ENCODE measurements at places on chromosomes 4 and X.

GRCh38 chr4:51932261-51932660 lies 87.9 kb downstream of the LRRC66 start:
- no peak for DNase-seq

- no peak for DNase-seq
Measured at GRCh38 chr4:138835832-138836533, 179.6 kb upstream of the NOCT start.

DNA sequence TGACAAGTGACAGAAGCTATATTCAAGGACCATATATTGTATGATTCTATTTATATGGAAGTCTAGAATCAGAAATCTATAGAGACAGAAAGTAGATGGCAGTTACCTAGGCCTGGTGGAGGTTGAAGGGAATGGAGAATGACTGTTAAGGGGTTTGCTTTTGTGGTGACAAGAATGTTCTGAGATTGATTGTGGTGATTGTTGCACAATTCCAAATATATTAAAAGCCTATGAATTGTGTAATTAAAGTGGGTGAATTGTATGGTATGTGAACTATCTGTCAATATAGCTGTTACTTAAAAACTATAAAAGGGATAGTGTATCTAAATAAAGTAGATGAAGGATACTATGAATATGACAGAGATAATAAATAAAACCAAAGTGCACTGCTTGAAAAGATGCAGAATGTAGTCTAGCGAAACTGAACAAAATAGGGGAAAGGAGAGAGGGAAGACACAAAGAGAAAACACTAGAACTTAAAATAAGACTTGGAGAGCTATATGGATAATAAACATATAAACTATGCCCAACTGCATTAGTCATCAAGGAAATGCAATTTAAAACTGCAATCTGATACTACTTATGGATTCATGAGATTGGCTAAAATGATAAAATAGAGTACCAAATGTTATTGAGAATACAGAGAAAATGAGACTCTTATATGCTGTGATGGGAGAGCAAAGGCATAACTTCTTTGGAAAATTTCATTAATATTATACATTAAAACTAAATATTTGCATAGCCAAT lies 82.1 kb upstream of the BANK1 start:
- no peak for DNase-seq

- DNase-seq = no peak
Measured at GRCh38 chrX:77527233-77528001, 80.2 kb downstream of the FGF16 start.

DNA sequence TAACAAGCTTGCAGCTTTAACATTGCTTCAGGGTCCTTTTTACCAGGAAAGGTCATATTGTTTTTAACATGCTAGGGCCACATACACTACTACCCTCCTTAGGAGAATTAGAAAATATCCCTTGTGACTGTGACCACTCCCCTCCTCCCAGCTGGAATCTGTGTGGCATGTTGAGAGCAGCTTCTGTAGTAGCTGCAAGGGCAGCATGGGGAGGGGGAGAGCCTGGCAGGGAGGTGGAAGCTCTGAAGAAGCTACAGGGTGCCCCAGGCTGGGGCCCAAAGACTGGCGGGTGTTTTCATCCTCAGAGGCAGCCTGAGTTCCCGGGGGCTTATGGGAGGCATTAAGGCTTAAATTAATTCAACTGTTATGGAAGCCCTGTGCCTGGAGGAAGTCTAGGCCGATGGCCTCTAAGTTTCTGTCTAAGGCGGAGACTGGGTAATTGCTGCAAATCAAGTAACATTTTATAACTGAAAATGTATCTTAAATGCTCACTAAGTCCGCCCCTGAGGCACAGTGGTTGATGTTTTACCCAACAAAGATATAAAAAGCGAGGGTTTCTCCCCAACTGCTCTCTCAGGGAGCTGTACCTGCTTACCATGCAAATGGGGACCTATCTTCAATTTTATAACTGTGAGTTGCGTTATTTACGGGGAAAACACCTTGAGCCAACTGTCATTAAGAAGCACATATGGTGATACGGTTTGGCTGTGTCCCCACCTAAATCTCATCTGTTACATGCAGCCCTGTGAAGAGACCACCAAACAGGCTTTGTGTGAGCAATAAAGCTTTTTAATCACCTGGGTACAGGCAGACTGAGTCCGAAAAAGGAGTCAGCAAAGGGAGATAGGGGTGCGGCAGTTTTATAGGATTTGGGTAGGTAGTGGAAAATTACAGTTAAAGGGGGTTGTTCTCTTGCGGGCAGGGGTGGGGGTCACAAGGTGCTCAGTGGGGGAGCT lies 37.4 kb upstream of the STS start:
- DNase-seq = no peak

DNA sequence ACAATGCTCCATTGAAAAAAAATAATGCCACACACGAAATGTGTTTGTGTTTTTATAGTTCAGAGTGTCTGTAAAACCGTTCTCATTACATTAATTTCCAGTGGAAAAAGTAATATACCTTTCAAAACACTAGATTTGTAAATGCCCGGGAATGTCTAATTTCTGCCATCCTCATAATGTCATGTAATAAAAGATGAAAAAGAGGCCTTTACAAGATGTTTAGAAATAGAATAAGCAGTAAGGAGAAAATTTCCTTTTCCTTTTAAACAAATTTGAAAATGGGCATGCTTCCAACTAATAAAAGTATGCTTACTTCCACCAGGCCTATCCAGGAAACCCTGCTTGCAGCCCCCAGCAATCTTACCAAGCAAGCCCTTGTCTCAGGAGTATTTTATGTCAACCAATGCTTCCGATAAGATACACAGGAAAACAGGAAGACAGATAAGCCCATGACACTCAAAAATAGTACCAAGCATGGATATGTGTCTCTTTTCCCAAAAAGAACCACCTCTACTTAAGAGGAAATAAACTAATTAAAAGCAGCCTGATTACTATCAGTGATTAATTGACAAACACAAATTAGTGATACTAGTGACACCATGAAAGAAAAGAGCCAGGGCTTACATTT lies 894.7 kb upstream of the INTU start:
- no peak for DNase-seq

DNA sequence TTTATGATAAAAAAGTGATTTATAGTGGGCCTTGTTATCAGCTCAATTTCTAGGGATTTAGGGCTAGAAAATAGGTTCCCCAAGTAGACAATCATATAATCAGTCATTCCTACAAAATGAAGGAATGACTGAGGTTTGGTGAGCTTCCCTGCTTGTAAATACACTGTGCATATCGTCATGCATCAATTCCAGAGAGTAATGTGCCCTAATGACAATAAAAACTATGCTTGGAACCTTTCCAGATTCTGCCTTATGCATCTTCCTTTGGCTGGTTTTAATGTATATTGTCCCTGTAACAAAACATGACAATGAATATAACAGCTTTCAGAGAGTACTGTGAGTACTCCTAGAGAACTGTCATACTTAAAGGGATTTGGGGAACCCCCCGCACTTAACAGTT lies 1310.9 kb downstream of the PCDH7 start:
- no peak for DNase-seq

DNA sequence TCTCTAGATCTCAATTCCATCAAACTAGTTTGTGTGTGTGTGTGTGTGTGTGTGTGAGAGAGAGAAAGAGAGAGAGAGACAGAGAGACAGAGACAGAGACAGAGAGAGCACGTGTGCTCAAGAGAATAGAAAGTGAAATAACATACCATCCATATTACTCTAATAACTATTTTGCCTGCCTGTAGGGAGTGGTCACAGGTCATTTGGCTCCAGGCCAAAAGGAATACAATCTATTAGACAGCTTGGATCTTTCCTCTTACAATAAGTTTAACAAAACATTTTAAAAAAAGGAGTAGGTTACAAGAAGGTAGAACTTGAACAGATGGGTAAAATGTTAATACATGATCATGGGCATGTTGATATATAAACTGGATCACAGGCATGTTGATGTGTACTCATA lies 76.2 kb downstream of the COL4A6 start:
- no peak for DNase-seq

DNA sequence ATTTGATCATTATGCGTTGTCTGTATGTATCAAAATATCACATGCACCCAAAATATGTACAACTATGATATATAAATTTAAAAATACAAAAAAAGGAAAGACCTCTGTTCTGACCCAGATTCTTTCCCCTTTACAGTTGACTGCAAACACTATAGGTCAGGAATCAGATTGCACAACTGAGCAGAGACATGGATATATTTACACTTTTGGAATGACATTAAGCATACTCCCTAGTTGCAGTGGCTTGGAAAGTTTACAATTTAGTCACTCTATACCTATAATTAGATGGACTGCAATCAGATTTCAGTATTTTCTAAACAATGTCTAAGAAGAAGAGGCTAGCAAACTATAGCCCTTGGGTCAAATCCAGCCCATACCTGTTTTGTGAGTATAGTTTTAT lies 98.5 kb upstream of the INPP4B start:
- no peak for DNase-seq

GRCh38 chr4:5446595-5447226 lies 261.6 kb downstream of the EVC2 start:
- no peak for DNase-seq

DNA sequence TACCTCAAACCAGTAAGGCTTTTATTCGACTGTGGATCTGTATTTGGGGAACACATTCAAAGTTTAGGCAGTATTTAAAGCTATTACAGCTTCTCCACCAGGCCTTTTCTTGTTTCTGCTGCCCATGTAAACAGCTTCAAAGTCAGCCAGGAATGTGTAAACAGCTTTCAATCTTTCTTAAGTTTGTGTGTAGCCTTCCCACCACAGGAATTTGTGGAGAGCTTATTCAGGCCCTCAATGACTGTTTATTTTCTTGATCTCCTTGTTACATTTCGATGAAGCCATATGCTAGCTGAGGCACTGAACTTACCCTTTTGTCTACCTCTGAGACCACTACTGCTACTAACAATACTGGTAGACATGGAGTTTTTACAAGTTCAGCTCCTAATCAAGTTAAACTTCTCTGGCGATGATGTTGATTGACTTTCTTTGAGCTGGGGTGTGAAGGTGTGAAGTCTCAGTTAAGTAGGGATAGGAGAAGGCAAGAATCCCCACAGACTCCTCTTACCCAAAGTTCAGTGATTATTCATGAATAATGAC lies 72.6 kb downstream of the NWD2 start:
- DNase-seq = no peak

GRCh38 chrX:72128881-72129280 lies 2.8 kb downstream of the RTL5 start:
- peak; percentile 0 for DNase-seq

GRCh38 chrX:53714580-53715345 lies 28.2 kb upstream of the HUWE1 start:
- no peak for DNase-seq

DNA sequence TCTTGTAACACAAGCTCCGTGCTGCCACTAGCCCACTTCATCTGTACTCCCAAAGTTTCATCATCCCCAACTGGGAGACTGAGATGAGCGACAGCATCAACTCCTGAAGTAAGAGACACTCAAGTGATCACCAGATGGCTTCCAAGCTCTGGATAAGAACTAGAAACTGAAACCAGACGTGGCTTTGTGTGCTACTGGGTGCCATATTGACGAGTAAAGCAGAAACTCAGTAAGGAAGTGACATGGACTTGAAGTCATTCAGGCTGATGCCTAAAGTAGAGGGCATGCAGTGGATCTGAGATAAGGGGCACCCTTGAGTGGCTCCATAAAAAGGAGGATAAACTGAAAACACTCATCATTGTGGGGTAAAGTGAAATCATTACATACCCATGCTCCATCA lies 72.4 kb downstream of the PCYT1B start:
- DNase-seq = no peak

- no peak for DNase-seq
Measured at GRCh38 chr4:98448908-98449307, 187.7 kb downstream of the RAP1GDS1 start.

DNA sequence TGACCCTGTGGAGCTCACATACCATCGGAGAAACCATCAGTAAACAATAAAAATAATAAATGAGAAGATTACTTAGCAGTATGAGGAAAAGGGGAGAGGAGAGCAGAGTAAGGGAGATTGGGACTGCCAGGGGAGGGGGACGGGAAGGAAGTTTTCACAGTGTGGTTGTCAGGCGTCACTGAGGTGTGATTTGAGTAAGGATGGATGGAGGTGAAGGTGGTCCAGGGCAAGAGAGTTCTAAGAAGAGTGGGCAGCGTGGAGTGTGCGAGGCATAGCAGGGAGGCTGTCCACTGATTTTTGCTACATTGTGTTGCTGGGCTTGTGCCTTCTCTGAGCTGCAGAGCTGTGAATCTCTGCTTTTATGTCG lies 119.1 kb downstream of the HPGD start:
- DNase-seq = no peak

DNA sequence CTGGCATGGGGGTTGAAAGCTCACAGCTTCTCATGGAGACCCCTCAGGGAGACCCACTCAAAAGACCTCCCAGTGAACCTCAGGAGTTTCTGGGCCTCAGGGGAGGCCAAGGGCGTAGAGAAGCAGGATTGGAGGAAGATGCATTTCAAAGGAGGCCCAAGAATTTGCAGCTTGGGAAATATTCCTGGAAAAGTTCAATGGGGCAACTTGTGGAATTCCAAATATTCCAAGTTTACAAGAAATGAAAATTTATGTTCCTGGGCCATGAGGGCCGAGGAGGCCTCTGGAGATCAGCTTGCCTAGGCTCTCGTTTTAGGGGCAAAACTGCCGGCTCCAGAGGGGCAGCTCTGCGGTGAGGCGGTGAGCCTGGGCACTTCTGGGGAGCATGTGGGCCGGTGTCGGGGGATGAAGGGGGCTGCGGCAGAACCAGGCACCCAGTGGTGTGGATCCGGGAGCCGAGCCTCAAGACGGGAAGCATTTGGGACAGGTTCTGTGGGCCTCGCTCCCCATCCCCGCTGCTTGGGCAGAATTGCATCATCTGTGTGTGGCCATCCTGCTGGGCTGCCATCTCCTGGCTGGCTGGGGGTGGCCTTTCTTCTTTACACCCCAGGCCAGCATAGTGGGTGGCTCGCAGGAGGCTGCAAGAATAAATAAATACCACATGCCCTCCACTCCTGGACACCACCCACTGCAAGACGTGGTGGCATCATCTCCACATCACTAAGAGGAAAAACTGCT lies 54.6 kb upstream of the GPR78 start:
- DNase-seq = no peak

DNA sequence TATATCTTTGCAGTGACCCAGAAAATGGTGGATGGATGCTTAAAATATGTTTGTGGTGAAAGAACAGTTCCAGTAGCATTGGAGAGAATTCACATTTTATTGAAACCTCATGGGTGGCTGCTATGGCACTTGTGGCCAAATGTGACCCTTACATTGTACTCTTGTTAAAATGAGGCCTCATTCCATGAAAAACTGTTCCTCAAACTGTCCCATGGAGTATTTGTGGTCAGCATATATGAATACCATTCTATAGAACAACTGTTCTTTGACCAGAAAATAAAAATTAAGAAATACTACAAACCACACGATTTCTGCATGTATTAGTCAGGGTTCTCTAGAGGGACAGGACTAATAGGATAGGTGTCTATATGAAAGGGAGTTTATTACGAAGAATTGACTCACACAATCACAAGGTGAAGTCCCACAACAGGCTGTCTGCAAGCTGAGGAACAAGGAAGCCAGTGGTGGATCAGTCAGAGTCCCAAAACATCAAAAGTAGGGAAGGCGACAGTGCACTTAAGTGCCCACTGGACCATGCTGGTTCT lies 35.1 kb downstream of the GEMIN8 start:
- no peak for DNase-seq

- DNase-seq = no peak
Measured at GRCh38 chr4:186669159-186669731, 54.4 kb downstream of the FAT1 start.

Measured in SW 1271 (cell line).